ENCODE measurements at places on chromosomes 6 and 20.

- no peak for DNase-seq
These were observed 13.5 kb upstream of the GFOD1 start for GRCh38 chr6:13500915-13501314.

- no peak for DNase-seq
These were observed 23.9 kb downstream of the DEFB114 start for GRCh38 chr6:49939993-49940498.

DNA sequence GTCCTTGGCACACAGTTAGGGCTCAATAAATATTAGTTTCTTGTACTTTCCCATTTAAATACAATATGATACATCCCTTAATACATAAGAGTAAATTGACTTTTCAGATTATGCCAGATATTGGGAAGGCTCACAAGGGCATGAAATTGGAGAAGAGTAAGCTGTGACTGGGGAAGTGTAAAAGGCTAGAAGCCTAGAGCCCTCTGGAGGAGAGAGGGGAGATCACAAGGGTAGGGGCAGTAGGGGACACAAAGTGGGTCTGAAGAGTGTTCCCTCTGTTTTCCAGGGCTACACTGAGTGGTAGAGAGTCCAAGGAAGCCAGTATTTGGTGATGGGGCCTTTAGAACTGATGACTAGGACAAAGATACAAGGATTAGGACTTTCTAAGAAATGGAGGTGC is 562.9 kb upstream of the CHD6 start:
- no peak for DNase-seq

DNA sequence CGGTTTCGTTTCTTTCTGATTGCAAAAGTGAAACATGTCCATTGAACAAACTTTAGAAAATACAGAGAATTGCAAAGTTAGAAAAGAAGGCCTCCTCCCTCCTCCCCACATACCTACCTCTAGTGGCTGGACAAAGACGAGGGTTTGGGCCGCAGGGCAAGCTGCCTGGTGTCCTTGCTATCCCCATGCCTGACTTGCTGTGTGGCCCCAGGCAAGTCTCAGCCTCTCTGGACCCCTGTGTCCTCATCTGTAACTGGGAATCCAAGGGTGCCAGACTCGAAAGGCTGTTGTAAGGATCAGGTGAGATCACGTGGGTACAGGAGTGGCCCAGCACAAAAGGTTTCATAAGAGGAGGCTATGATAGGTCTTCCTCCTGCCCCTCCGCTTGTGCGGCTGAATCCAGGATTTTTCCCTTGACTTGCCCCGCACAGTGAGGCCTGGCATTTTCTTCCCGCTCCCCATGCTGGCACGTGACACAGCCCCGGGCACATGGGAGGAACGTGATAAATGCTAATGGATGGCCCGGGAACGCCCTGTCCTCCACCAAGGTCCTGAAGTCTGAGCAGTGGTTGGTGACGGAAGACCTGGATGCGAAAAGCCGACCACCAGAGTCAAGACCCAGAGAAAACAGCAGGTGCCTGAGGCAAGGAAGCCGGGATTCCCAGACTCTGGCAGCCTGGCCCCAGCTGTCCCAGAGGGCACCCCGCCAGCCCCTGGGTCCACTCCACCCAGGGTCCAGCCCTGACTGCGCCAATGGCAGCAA is 55.8 kb downstream of the UBE2V1 start:
- DNase-seq, result no peak

GRCh38 chr6:157034436-157035230 is 257.5 kb downstream of the ARID1B start:
- no peak for DNase-seq

- no peak for DNase-seq
These were observed 4.9 kb downstream of the POLR1C start for GRCh38 chr6:43521836-43522235.

- peak; percentile 16 for DNase-seq
These were observed 104.8 kb downstream of the ARID1B start for GRCh38 chr6:156881687-156882629.

- no peak for DNase-seq
These were observed 50.4 kb downstream of the ARFGEF2 start for GRCh38 chr20:48971956-48972355.

- DNase-seq, result no peak
These were observed 29.1 kb downstream of the TRAM2 start for GRCh38 chr6:52547647-52548352.

DNA sequence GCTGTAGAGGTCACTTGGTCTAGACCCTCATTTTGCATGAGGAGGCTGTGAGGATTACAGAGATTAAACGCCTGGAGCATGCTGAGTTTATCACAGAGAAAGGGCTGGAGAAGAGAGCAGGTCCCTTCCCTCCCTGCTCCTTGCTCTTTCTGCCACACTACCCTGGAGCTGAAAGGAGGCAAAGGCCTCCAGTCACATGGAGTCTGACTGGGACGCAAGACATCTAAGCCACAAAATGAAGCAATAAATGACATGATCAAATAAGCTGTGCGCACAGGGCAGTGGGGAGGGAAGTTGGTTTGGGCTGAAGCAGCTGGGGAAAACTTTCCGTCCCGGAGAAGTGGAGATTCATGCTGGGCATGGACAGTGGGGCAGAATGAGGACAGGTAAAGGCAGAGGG is 33.3 kb downstream of the ATXN1 start:
- DNase-seq, result no peak

DNA sequence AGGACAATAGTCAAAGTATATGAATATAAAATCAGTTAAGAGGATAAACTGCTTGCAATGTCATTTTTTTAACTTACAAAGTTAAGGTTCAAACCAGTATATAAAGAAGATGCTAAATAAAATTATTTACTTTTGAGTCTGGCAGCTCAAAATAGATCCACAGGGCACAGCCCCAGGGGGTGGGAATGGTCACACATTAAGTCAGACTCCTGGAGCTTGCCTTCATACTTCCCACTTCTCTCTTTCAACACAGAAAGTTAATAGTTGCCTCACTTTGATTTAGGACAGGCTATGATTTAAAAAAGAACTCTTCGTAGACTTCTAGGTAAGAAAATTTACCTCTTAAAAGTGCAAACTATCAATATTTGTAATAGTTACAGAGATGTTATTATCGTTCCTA is 158.3 kb upstream of the RUNX2 start:
- DNase-seq, result no peak

DNA sequence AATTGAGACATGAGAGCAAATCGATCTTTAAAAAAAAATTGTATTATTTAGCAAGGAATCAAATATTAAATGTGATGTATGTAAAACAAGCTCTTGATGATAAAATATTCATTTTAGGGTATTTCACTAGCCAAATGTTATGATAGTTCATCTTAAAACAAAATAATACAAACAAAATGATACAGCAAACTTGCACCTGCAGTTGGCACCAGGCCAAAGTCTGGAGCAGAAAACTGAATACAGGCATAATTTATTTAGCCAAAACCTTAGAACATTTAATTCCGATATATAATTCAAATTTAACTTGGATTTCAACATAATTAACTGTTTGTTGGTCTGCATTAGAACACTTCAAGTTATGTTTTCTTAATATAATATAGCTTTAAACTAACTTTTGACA is 60.9 kb downstream of the EPHA7 start:
- DNase-seq, result no peak

GRCh38 chr6:152184917-152185574 is 377.6 kb downstream of the ESR1 start:
- DNase-seq, result no peak

DNA sequence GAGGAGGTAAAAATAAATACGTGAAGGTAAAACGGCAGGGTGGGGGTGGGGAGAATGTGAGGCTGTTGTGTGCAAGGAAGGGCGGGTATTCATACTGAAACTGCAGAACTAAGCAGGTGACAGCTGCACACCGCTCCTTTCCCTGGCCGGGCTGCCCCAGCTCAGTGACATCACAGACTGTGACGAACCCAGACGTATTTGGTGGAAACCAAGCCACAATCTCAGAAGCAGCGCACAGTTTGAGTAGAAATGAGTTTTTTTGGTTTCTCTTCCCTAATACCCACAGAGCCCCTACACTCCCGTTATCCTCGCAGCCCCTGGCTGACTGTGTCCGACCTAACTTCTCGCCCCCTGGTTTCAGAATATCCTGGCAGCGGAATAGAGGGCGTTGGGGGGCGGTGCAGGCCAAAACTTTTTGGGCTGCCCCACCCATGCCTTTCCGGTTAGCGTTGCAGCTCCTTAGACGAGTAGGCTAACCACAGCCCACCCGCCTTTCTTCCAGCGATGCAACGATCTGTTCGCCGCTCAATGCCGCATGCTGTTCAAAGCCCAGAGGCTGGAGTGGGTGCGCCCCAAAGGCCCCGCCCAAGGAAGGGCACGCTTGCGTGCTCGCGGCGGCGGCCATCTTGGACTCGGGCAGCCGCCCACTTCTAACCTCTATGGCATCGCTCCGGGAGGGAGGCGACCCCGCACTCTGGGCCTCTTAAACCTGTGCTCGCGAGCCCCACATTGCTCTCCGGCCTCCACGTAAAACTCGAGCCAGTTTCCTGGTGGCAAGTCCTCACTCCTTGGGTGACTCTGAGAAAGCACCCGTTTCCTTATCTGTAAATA is 9.1 kb downstream of the BAK1 start:
- DNase-seq, result no peak

GRCh38 chr6:137637121-137637520 is 142.9 kb upstream of the OLIG3 start:
- DNase-seq, result peak; percentile 88

DNA sequence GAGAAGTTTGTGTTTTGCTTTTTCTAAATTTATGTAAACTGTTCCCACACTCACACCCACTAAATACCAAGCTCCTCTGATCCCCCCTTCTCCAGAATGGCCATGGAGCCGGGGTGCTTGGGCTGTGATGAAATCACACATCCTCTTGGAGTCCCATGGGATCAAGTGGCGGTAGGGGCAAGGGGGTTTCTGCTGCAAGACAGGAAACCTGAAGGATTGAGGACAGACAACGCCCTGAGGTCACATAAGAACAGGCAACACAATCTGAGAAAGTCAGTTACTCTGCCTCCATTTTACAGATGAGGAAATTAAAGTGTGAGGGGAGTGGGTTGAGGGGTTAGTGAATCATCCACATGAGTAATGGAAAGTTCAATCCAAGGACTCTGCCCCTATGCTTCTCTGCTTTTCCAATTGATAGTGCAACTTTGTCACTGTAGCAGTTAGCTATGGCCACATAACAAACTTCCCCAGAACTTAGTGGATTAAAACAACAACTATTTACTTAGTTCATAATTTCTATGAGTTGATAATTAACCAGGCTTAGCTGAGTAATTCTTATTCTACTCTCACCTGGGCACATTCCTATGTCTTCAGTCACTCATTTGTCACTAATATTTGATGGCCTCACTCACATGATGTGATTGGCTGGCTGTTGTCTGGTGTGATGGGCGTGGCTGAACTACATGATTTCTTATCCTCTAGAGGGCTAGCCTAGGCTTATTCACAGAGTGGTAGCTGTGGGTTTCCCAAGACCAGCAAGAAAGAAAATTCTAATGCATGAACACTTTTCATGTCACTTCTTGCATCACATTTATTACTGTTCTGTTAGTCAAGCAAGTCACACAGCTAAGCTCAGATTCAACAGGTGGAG is 311.1 kb upstream of the RNF24 start:
- no peak for DNase-seq

- DNase-seq, result no peak
These were observed 141.2 kb downstream of the RALGAPA2 start for GRCh38 chr20:20571068-20571780.

GRCh38 chr20:40765814-40766480 is 76.9 kb upstream of the MAFB start:
- no peak for DNase-seq

- DNase-seq, result no peak
These were observed 77.7 kb upstream of the CLDN20 start for GRCh38 chr6:155186052-155186658.

DNA sequence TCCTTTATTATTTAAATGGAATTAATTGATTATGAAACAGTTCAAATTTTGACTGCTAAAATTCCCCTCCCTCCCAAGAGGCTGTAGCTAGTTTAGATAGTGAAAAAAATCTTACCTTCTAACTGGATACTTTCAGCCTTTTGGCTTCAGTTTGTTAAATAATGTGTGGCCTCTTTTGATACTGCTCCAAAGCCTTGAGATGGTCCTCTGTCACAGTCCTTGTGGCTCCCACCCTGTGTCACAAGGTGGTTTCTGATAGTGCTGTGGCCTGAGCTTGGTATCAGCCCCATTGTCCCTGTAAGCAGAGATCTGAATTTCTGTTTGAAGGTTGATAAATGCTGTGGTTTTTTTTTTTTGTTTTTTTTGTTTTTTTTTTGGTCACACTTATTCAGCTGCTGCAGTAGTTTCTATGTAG is 20.8 kb downstream of the PANK2 start:
- no peak for DNase-seq

DNA sequence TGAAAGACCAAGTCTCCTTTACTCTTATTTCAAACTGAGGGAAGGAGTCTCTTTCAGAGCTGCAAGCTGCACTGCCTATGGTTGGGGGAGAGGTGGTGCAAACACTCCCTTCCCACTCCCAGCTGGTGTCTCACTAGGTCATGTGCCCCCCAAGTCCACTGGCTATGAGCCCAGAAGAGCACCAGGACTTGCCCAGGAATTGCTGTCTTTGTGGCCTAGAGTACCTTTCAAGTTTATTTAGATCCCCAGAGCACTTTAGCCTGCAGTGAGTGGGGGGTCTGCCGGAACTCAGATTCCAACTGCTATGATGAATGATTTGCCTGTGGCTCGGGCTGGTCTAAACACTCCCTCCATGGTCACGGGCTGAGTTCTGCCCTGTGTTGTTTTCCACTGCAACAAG is 192.6 kb upstream of the CITED2 start:
- no peak for DNase-seq

DNA sequence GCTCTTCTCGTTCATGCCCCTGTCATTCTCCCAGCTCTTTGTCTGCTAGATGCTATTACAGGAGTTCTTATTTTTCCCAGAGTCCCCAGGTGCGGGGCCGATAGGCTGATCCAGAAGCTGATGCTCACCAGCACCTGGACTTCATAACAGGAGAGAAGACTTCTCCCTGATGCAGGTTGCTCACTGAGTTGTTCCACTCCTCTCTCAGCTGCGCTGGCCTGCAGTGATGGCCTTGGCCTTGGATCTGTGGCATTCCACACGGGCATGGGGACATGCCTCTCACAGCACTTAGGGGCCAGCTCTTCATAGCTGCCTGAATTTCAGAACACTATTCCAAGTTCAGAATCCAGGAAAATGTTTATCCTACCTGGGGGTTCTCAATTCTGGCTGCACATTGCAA is 7.1 kb upstream of the TXNDC5 start:
- no peak for DNase-seq

DNA sequence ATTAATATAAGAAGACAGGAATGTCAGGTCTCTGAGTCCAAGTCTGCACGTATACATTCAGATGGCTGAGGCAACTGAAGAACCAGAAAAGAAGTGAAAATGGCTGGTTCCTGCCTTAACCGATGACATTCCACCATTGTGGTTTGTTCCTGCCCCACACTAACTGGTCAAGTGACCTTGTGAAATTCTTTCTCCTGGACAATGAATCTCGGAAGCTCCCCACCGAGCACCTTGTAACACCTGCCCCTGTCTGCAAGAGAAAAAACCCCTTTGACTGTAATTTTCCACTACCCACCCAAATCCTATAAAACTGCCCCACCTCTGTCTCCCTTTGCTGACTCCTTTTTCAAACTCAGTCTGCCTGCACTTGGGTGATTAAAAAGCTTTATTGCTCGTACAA is 140.4 kb downstream of the SYNE1 start:
- DNase-seq, result no peak

Measured in GM04504 (cell line).